ENCODE measurements at places on chromosomes 2 and 18. TPM values are rescaled to one million over a fixed set of nuclear protein-coding genes. Genes with fewer than 3 reads are reported as not detected.

SERPINB13 gene
- total RNA-seq: not detected

MARCO gene
- total RNA-seq: 15.0 TPM

HK2 gene
- 4.1 TPM for total RNA-seq

CCDC74B gene
- total RNA-seq: 0.38 TPM

CABLES1 gene
- 3.3 TPM for total RNA-seq

DSG4 gene
- not detected for total RNA-seq

CHST9 gene
- 8.7 TPM for total RNA-seq

TM4SF20 gene
- total RNA-seq: not detected

DSC3 gene
- total RNA-seq: not detected

LINC00305 gene
- total RNA-seq: not detected

SIX3 gene
- not detected for total RNA-seq

IL36B gene
- total RNA-seq: not detected

B4GALT6 gene
- total RNA-seq: 7.4 TPM

MC2R gene
- total RNA-seq: not detected

GORASP2 gene
- 53.2 TPM for total RNA-seq

UXS1 gene
- 21.0 TPM for total RNA-seq

LYPD6B gene
- total RNA-seq: not detected

ZDBF2 gene
- total RNA-seq: 6.7 TPM

RGPD3 gene
- total RNA-seq: 0.08 TPM

EN1 gene
- not detected for total RNA-seq

CYBRD1 gene
- total RNA-seq: 58.3 TPM

ARMC9 gene
- 0.89 TPM for total RNA-seq

UGT1A9 gene
- not detected for total RNA-seq

IL37 gene
- not detected for total RNA-seq

TMEM182 gene
- total RNA-seq: 187 TPM

CRYGC gene
- total RNA-seq: not detected

SPDYA gene
- 0.24 TPM for total RNA-seq

TBR1 gene
- not detected for total RNA-seq

MRO gene
- 5.3 TPM for total RNA-seq

C1QL2 gene
- not detected for total RNA-seq

CD28 gene
- 0.75 TPM for total RNA-seq

ZNF521 gene
- 24.5 TPM for total RNA-seq

GLI2 gene
- 1.3 TPM for total RNA-seq

PTPRM gene
- 101 TPM for total RNA-seq

RIT2 gene
- not detected for total RNA-seq

RRM2 gene
- total RNA-seq: 1.9 TPM

SEPTIN10 gene
- 49.3 TPM for total RNA-seq

OTX1 gene
- not detected for total RNA-seq

ABI2 gene
- total RNA-seq: 44.7 TPM

RNU2-63P gene
- total RNA-seq: not detected

GAREM1 gene
- total RNA-seq: 23.5 TPM

GALR1 gene
- total RNA-seq: 0.05 TPM

IAH1 gene
- 76.2 TPM for total RNA-seq

SLC5A7 gene
- total RNA-seq: 0.19 TPM

KIF5C gene
- 1.2 TPM for total RNA-seq

FEV gene
- not detected for total RNA-seq

HNMT gene
- total RNA-seq: 12.7 TPM

All from Right ventricle myocardium superior (tissue), 1 donor.